ENCODE measurements at places on chromosomes 4 and X.

- no peak for DNase-seq
These were observed 36.4 kb upstream of the MSANTD1 start for GRCh38 chr4:3212391-3213105.

GRCh38 chr4:53195815-53196661 is 169.8 kb downstream of the SCFD2 start:
- DNase-seq: no peak

DNA sequence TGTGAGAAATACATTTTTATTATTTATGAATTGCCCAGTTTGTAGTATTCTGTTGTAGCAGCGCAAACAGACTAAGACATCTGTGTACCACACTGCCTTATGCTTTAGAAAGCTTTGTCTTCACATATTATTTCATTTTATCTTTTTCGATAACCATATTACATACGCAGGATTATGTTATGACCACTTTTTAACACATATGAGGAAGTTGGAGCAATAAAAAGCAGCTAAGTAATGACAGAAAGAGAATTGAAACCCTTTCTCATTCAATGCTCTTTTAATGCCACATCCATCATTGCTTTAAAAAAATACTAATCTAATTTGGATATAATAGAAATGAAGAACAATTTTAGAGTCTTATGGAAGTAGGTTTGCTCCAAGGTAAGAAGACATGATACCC is 99.7 kb downstream of the CT47B1 start:
- DNase-seq: no peak

- no peak for DNase-seq
These were observed 44.7 kb downstream of the SCD5 start for GRCh38 chr4:82753725-82754410.

GRCh38 chrX:68503836-68504636 is 5.2 kb downstream of the YIPF6 start:
- DNase-seq: peak; percentile 18

DNA sequence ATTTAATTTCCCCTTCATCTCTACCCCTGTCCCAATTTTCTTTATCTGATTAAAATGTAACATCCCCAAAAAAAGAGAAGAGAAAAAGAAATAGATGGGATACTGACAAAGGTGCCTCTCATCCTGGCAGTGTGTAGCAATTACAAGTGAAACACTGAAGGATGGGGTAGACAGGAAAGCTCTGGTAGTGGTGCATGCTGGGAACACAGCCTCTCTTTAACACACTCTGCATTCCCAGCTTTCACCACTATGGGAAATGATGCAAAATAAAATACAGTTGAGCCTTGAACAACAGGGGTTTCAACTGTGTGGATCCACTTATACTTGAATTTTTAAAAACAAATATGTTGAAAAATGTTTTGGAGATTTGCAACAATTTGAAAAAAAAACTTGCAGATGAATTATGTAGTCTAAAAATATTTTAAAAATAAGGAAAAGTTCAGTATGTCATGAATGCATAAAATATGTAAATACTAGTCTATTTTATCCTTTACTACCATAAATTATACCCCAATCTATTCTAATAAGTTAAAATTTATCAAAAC is 239.2 kb upstream of the DDX53 start:
- DNase-seq: no peak

DNA sequence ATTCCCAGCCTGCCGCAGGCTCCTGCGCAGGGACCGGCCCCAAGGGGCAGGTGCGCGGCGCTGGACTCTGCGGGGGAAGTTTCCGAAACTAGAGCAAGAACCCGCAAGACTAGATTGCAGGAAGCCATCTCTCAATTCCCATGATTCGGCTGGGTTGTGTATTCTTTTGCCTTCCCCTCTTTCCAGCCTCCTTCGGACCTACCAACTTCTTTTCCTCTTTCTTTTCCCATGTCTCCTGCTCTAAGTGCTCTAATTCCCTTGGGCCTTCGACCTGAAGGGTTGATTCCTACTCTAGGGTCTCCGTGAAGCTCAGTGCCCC is 645 bp upstream of the OPHN1 start:
- DNase-seq: no peak

GRCh38 chr4:147833741-147834140 is 101.9 kb downstream of the ARHGAP10 start:
- no peak for DNase-seq

GRCh38 chr4:94545296-94545695 is 93.6 kb downstream of the PDLIM5 start:
- no peak for DNase-seq

DNA sequence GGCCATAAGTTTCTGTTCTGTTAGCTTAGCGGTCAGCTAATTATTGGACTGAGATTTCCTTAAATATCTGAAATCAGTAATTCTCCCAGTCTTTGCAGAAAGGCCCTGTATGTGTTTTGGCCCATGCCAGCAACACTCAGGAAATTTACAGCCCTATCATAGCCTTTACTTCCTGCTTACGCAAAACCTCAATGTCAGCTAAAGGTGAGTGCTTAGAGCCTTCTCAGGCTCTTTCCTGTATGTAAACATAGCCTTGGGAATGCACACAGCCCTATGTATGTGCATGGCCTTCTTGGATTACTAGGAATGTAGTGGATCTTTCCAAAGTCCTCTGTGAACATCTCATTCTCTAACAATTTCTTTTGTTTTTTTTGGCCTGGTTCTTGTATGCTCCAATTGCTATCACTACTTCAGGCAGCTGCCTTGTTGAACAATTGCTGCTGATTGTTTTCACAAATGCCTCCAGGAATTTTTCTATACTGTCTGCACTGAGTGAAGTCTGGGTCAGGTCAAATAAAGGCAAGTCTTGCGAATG is 200.0 kb downstream of the PPP1R2C start:
- DNase-seq: no peak

- no peak for DNase-seq
These were observed 177.1 kb downstream of the ADGRA3 start for GRCh38 chr4:22338796-22339195.

DNA sequence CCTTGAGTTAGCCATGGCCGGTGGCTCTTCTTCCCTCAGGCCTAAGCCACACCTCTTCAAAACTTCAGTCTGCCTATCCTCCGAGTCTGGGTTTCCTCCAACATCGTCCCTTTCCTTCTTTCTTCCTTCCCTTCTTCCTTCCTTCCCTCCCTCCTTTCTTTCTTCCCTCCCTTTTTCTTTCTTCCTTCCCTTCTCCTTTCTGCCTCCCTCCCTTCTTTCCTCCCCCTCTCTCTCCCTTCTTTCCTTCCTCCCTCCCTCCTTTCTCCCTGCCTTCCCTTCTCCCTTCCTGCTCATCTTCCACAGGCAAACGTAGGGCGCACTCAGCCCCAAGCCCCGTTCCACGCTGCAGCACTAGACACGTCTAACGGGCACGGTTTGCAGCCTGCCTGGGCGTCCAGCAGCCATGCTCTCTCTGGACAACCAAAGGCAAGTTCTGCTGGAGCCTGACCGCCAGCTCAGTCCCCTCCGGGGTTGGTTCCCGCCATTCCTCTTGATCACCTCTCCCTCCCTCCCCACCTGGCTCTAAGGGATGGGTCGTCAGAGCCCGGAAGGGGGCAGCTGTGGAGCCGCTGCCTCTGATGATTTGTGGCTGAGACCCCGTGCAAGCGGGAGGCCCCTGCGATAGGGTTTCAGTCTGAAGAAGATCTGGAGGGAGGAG is 34.1 kb upstream of the CLDN24 start:
- no peak for DNase-seq

DNA sequence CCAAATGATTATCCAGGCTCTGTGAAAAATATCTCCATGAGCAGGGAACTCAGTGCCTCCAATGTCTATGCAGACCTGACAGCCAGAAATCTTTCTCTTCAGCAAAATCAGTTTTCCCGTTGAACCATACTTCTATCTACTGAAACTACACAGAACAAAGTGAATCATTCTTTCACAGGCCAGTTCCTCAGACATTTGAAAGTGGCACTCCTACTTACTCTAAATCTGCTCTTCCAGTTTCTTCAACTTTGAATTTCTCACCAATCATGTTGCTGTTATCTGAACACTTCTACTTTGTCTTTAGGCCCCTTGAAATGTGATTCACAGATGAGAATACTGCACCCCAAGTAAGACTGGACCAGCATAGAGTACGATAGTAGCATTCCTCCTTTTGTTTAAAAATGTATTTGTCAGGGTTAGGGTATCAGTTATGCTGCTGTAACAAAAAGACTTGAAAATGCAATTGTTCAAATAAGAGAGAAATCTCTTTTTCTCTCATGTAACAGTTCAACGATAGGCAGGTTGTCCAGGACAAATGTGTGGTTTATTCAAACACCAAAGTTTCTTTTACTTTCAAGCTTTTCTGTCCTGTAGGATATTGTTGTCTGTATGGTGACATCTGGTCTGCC is 210.6 kb upstream of the KLF3 start:
- no peak for DNase-seq

- DNase-seq: no peak
These were observed 27.2 kb downstream of the HTR2C start for GRCh38 chrX:114611018-114611619.

DNA sequence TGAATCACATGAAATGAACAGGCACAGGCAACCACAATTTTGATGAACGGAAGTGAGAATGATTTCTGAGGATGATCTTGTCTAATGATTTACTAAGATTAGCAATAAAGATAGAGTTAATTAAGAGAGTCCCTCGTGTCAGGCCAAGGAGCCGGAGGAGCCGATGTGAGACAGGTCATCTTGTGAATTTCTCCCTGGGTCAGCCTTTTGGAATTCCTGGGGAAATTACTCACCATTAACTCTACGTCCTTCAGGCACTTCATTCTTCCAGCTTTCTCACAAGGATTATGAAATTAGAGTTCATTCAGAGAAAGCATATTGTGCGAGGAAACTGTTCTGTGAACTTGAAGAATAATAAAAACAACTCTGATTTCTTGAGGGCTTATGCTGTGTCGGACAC is 86.7 kb downstream of the PSAPL1 start:
- DNase-seq: no peak

DNA sequence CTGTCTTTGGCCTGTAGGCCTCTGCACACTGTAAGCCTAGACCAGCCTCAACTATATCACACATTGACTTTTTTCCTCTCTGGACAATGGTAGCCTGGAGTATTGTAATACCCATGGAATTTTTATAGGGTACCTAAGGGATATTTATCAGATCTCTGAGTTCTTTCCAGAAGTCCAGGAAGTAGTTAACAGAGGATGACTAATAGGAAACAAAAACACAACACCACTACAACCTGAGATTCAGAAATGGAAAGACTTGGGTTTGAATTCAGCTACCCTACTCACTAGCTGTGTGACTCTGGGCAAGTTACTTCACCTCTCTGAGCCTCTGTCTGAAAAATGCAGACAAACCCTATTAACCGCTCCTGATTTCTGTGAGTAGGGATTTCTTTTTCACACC is 7.7 kb upstream of the STX18 start:
- no peak for DNase-seq

DNA sequence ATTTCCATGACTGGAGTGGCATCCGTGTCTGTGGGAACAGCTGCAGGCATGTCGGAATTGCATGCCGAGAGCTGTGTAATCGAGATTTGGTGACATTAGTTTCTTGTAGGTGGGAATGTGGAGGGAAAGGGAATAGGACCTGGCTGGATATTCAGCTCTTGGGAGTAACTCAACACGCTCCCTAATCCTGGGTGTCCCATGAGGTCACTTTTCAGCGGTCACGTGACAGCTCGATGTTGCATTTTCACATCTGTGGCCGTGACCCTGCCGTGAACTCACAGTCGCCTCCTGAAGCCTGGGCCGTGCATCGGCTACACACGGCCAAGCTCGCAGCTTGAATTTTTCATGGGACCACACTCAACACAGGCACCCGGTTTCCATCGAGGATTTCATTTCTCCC is 25.8 kb upstream of the PSAPL1 start:
- no peak for DNase-seq

- DNase-seq: no peak
These were observed 6.1 kb downstream of the HOPX start for GRCh38 chr4:56674984-56675383.

DNA sequence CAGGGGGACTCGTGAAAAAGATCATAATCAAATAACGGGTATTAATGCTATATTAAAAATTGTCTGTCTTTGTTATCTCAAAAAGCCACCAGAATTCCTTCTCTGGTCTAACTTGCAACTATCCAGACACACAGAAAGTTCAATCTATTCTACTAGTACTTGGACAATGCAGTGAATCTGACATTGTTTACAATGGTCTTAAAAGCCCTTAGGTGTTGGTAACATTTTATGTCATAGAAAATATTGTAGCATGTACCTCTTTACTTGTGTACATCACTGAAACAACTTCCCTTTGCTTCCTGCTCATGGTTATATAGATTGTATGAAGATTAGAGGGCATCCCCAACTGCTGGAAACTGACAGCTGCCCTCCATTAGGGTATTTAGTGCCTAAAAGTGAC is 71.1 kb upstream of the PPP3CA start:
- no peak for DNase-seq

- no peak for DNase-seq
These were observed 3.6 kb upstream of the LEF1 start for GRCh38 chr4:108172231-108172752.

DNA sequence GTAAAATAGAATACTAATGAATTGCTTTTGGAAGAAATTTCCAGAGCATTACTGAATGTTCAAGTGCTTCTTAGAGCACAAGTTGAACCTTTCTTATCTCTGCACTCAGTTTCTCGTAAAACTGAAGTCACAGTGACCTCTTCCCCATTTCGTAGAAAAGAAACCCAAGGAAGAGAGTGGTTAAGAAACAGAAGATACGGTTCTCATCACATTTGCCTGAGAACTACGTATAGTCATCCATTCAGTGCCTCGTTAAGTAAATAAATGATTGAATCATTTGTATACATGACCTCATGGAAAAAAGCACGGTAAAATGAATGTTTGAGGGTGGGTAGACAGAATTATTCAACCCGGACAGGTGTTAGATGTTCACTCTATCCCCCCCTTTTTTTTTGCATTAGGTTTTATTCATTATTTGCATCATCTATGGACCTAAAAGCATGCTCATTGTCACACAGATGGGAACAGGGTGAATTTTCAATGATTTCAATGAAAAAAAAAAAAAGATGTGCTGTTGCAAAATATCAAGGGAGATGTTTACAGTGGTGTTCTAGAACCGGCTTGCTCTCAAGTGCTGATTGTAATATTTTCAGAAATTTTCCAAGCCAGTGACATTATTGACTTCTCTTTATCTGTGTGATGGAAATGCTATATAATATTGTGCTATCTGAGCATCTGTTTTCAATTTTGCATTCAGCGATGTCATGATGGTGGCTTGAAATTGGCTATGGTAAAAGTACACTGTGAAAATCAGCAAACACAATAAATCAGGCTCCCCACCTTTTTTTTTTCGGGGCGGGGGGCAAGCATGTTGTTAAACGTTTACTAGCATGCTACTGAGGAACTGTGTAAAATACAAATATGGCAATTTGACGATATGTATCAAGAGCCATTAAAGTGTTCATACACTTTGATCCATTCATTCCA is 4.3 kb downstream of the RHOH start:
- no peak for DNase-seq

Measured in activated CD4-positive, alpha-beta T cell treated with anti-CD3 and anti-CD28 coated beads, Interleukin-2, amount 50 U/mL, for 1 hour (primary cell).